NB4 (cell line): ENCODE measurements at places on chromosomes 12 and 14.
A peak's percentile ranks its signal among the peaks of the same experiment; 100 is the strongest.

GRCh38 chr12:69514111-69514510 is 43.9 kb downstream of the FRS2 start:
- peak; percentile 15 for DNase-seq

- DNase-seq: peak; percentile 64
These were observed 34.2 kb upstream of the KICS2 start for GRCh38 chr12:64256166-64256800.

- no peak for DNase-seq
These were observed 81.7 kb downstream of the PRKAB1 start for GRCh38 chr12:119749666-119750065.

- no peak for DNase-seq
These were observed 3.4 kb upstream of the C3AR1 start for GRCh38 chr12:8069582-8069981.

DNA sequence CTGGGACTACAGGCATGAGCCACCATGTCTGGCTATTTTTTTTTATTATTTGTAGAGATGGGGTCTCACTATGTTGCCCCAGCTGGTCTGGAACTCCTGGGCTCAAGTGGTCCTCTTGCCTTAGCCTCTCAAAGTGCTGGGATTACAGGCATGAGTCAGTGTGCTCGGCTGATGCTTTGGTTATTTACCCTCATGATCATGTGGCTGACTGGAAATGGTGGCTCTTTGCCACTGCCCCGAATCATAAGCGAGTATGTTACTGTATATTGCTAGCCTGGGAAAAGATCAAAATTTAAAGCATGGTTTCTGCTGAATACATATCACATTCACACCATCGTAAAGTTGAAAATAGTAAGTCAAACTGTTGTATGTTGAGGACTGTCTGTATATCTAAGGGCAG is 101.1 kb downstream of the RGS6 start:
- no peak for DNase-seq
